ENCODE measurements at places on chromosomes 16 and 17.

- no peak for DNase-seq
Measured at GRCh38 chr17:79941088-79942010, 94.3 kb downstream of the TBC1D16 start.

- no peak for DNase-seq
Measured at GRCh38 chr17:20141198-20141972, 132.2 kb downstream of the SPECC1 start.

DNA sequence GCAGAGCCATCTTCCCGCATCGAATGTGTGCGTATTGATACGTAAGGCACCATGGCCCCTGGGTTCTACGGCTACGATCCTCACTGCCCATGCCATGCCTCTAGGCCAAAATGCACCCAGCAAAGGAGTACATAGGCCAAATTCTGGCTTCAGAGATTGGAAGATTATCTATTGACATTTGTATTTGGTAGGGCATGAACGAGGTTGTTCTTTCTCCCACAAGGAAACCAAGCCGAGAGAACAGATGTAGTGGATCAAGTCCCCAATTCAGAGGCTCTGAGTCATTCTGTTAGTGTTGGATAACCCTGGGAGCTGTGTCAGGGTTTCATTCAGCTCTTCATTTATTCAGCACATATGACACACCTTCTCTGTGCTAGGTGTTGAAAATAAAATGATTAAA lies 36.5 kb downstream of the HOXB1 start:
- DNase-seq: no peak

GRCh38 chr17:37791447-37792399 lies 46.9 kb upstream of the HNF1B start:
- no peak for DNase-seq

- DNase-seq: no peak
Measured at GRCh38 chr16:83174671-83175070, 547.9 kb downstream of the CDH13 start.

GRCh38 chr17:59668816-59669215 lies 38.4 kb downstream of the PTRH2 start:
- no peak for DNase-seq

DNA sequence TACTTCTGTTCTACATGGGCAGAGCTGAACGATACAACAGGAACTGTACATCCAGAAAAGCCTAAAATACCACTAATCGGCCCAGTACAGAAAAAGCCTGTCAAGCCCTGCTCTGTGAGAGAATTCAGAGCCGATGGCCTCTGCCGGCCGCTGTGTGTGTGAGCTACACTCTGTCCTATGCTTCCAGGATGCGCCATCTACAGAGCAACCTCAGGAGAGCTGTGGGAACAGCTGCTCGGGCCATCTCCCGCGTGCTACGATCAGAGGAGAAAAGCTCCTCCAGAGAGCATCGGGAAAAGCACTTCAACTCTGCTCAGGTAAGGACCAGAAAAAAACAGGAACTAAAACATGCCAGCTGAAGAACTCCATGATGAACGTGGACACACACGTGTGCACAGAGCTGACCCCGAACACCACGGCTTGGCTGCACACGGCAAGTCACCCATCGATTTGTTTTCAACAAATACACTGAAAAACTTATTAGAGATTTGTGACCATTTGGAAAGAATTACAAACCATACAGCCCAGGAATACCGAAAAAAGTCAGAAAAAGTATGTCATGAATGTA lies 115.9 kb downstream of the ANKRD11 start:
- DNase-seq: no peak

Data from T1000 (cell line).